GM23338 (cell line): ENCODE measurements at places on chromosomes 2 and 18. TPM values are rescaled to one million over a fixed set of nuclear protein-coding genes. Genes with fewer than 3 reads are reported as not detected.

DNA sequence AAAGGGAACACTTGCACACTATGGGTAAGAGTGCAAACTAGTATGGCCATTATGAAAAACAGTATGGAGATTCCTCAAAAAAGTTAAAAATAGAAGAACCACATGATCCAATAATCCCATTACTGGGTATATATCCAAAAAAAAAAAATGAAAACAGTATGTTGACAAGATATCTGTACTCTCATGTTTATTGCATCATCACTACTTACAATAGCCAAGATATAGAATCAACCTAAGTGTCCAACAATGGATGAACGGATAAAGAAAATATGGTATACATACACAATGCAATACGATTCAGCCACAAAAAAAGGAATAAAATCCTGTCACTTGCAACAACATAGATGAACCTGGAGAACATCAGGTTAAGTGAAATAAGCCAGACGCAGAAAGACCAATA is 73.3 kb downstream of the LOXHD1 start:
- no peak for DNase-seq

DNA sequence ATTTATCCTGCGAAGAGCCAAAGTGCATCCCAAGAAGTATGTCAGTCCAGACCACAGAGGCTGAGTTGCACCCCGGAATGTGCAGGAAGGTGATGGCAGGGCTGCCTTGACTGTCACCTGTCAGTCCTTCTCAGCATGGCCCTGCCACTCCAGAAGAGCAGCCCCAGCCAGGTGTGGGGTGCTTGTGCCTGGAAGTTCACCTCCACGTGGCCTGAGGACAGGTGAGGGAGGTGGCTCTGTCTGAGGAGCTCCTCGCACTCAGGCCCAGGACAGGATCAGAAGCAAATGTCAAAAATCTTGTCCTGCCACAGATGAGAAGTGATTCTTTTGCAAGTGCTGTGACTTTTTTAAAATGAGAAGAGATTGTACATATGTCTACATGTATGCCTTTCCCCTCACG is 31.4 kb upstream of the B3GNT7 start:
- DNase-seq = no peak

CTNNA2 gene
- 11.3 and 15.6 TPM in 2 replicates for total RNA-seq

DNA sequence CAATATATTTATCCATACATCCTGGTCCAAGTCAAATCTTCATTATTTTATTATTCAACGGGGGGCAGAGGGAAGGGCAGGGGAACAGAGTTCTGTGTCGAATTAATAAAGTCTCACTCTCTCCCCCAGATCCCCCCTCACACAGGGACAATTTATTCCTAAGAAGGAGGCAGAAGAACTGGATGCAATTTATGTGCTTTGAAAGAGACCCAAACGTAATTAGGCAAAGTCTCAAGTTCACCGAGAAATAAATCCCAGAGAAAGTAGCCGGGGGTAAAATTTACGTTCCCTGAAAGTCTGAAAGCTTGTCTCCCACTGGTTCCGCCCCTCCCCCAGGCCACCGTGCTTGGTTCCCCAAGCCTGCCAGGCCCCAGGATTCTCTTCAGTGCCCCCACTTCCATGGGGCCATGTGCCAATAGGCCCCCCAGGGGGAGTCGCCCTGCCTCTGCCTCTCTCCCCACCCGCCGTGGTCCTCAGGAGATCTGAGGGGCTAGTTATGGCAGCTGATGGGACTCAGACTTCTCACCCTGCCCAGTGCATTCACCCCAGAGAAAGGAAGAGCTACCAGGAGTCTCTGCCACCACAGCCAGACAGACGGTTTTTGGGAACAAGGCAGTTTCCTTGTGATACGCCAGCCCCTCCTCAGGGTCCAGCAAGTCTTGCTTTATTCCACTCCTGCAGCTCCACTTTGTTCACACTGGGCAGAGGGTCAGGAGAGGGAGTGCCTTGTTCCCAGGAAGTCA is 215.5 kb downstream of the CYP26B1 start:
- DNase-seq = no peak

- no peak for DNase-seq
These were observed 12.3 kb downstream of the CALCRL start for GRCh38 chr2:187435756-187436155.

LRP2 gene
- total RNA-seq = 1.9 and 2.7 TPM in 2 replicates

- DNase-seq = no peak
These were observed 171.8 kb upstream of the PIK3C3 start for GRCh38 chr18:41783065-41783818.

DNA sequence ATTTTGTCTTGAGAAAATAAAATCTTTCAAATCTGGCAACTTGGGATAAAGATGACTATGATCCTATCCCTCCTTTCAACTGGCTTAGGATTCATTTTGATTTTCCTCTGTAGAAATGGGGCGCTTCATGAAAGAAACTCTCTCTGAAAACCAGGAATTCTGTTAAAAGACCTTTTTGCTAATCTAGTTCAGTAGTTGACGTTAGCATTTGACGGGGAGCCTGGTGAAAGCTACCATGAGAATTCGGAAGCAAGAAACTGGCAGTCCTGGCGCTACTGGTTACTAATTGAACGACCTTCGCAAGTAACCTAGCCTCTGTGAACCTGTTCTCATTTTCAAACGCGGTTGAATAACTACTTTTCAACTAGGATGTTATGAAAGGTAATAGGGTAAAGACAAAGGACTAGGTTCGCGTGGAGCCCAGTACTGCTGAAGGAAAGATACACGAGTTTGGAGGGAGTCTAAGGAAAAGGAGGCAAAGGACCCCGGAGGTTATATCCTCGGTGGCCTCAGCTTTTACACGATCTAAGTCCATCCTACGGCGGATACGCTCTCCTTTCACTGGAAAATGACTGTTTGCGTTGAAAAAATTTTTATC is 604 bp upstream of the STK11IP start:
- DNase-seq = peak; percentile 37

DNA sequence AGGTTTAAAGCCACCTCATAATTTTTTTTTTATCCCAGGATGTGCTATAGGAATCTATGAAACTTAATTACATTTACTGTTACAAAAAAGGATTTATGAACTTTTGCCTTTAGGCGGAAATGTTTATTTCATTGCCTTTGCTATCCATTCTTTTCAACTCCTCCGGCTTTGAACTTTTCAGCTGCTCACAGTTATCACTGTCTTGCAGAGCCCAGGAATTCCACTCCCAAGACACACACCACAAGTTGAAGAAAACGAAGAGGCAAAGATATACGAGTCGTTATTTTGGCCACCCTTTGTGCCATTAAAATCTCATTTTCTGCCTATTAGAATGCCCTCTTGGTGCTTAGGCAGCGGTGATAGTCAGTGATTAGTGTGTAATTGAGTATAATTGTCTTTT is 80.0 kb downstream of the PAX3 start:
- DNase-seq = no peak

C2orf66 gene
- not detected in 2 replicates for total RNA-seq

MOGAT1 gene
- total RNA-seq = 0.89 and 0.94 TPM in 2 replicates

- DNase-seq = no peak
These were observed 14.0 kb upstream of the COL6A3 start for GRCh38 chr2:237427769-237428506.

SERPINB12 gene
- not detected in 2 replicates for total RNA-seq

NR4A2 gene
- 0.49 and 0.85 TPM in 2 replicates for total RNA-seq

GRCh38 chr2:58914733-58915505 is 673.8 kb upstream of the FANCL start:
- DNase-seq = no peak

KCNG2 gene
- total RNA-seq = 0.52 TPM in 1 of 2 replicates, not detected in the other

DNA sequence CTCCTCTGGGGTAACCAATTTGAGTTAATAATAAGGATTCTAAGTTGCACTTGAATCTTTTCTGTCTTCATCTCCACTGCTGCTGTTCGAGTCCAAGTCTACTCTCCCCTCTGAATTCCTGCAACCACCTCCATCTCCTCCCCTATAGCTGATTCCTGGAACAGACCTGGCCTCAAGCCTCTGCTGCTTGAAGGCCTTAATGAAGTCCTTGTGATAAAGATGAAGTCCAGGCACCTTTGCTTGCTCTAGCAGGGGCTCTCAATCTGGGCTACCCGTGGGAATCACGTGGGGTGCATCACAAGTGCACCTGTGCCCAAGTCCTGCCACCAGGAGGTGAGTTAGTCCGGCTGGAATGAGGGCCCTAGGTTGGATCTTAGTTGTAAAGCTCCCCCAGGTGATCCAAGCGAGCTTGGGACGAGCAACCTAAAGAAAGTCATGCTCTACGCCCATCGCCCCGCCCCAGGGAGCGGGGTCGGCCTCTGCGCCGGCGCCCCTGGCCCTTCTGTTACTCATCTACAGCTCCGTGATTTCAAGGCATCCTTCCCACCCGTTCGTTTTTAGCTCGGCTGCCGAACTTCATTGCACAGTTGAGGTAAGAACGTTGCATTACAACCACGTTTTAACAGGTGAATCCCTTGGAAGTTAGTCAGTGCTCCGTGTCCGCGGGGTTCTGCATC is 905 bp upstream of the IAH1 start:
- peak; percentile 84 for DNase-seq

DNA sequence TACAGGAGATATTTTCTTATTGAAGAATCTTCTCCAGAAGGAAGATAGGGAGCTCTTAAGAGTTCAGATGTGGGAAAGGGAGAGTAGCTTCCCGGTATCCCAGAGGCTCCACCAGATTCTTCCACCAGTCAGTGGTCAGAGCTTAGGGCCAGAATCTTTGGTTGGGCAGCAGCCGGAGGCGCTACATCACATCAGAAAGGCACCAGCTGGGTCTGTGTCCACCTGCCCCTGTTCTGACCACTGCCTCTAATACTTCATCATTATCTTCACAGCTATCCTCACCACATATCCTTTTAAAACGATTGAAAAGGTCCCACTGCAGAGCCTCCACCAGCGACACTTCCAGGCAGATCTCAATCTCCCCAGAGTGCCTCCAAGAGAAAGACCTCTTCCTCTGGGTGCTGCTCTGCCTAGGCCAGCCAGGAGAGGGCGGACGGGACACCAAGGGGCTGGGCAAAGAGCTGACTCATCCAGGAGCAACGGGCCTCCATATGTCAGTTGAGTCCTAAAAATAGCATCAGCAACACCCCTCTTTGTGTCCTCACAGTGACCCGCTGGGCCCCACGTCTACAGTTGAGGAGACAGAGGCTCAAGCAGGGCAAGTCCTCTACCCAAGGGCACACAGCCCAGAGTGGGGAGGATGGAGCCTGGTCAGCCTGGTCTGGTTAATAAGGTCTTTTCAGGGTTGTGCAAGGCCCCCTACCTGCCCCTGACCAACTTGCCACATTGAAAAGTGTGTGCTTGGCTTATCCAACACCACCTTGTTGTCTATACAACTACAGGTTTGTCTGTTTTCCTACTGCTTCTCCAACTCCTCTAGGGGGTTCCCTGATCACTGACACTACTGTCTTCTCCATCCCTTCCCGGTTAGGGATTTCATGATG is 81.2 kb downstream of the ADD2 start:
- peak; percentile 89 for DNase-seq

GRCh38 chr2:193776988-193777387 is 1582.3 kb upstream of the TMEFF2 start:
- no peak for DNase-seq

DNA sequence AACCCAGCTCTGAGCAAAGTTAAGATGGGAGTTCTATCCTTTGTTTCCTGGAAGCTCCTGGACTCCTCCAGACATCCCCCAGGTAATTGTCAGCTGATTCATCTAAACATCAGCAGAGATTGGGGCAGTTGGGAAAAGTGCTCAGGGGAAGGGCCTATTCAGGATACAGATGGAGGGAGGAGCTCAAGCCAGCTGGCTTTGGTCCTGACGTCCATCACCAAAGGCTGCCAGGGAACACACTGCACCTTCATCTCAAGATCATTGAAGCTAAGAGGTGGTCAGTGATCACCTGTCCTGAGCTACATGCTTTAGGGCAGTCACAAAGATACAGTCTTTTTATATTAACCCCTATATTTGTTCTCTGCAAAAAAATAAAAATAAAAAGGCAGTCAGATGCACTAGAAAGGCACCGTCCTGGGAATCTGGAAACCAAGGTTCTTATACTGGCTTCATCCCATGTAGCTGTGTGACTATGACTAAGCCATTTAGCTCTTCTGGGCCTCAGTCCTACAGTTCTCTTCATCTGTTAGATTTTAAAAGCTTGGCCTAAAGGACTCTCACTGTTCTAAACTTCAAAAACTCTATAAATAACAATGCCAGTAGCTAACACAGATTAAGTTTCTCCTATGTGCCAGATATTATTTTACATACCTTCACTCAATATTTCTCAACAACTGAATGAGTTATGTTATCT is 446.5 kb downstream of the BCL11A start:
- no peak for DNase-seq

DNA sequence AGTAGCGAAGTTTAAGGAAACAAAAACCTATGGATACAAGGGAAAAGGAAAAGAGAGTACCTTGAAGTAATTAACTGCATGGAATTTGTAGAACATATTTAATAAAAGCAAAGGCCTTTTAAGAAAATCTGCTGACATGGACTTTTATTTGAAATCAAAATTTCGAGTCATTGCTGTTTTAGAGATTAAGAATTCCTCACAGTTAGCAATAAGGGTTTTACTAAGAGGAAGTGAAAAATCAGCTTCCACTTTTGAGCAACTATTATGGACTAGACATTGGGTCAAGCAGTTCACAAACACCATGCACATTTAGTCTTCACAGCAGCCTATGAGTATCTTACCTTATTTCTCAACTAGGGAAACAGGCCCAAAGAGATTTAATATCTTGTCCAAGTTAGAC is 876.3 kb downstream of the BCL11A start:
- no peak for DNase-seq

DNA sequence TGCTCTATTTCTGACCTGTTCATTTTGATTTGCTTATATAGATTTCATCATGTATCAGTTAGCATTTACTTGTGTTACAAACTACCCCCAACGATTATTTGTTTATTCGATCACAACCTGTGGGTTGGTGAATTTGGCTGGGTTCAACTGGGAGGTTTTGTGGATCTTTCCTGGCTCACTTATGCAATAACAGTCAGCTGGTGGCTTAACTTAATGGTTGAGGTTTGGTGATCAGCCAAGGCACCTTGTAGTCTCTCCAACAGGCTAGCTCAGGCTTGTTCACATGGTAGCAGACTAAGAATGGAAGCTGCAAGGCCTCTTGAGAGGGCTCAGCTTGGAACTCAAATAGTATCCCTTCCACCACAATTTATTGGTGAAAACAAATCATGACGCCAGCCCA is 5.4 kb upstream of the PUM2 start:
- no peak for DNase-seq

ADAM17 gene
- 23.5 and 24.7 TPM in 2 replicates for total RNA-seq

DNA sequence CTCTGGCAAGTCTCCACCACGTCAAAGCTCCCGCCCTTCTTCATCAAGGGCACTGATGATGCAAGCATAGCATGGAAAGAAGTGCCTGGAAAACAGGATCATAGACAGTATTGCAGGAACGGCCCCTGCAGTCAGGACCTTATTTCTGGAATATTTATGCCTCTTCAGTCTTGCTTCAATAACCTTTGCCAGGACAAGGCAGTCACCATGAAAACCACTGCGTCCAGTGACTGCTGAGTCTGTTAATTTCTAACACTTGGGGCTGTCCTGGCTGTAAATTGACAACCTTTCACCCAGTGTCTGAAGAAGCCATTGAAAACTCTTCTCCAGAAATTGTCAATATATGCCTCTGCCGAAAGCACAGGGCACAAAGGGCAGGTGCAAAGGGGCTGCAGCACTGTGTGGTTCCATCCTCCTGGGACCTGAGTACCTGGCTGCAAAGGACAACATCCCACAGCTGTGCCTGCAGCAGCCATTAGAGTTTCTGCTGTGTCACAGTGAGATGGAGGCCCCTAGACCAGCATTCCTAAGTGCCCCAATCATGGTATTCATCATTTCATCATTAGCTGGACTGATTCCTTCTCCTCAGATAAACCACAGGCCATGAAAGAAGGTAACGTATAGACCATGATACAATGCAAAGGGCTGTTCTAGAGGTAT is 819.6 kb downstream of the RNF144A start:
- no peak for DNase-seq

GRCh38 chr2:169141713-169142352 is 72.5 kb downstream of the DHRS9 start:
- DNase-seq = peak; percentile 90

GULP1 gene
- total RNA-seq = 181 and 200 TPM in 2 replicates

- DNase-seq = no peak
These were observed 207.1 kb upstream of the SPOPL start for GRCh38 chr2:138294451-138294850.
